ENCODE measurements at places on chromosomes 11 and 22. TPM values are rescaled to one million over a fixed set of nuclear protein-coding genes. Genes with fewer than 3 reads are reported as not detected.

The CASP1 gene
- 9.9 TPM for total RNA-seq

GRCh38 chr22:46064228-46064965, 85.9 kb upstream of the PPARA start:
- peak overlapping the region; percentile 19 for H3K4me3 ChIP-seq
- H3K36me3 ChIP-seq = peaks cover 4% of the 10 kb centered on the region
- peak; percentile 33 for DNase-seq
- peak overlapping the region; percentile 100 for H3K27ac ChIP-seq
- no peaks in the 10 kb centered on the region for H3K27me3 ChIP-seq

GRCh38 chr11:26553182-26553581, 18.9 kb downstream of the MUC15 start:
- no peak overlapping the region for H3K27ac ChIP-seq
- no peak overlapping the region for H3K4me3 ChIP-seq
- no peaks in the 10 kb centered on the region for H3K36me3 ChIP-seq
- no peaks in the 10 kb centered on the region for H3K4me1 ChIP-seq
- no peak for DNase-seq
- no peaks in the 10 kb centered on the region for H3K27me3 ChIP-seq

- H3K27ac ChIP-seq = peak overlapping the region; percentile 88
- no peaks in the 10 kb centered on the region for H3K27me3 ChIP-seq
- no peaks in the 10 kb centered on the region for H3K36me3 ChIP-seq
- H3K4me3 ChIP-seq = no peak overlapping the region
- H3K4me1 ChIP-seq = peaks cover 19% of the 10 kb centered on the region
These were observed 22.1 kb upstream of the PEX26 start for GRCh38 chr22:18055619-18056160.

DNA sequence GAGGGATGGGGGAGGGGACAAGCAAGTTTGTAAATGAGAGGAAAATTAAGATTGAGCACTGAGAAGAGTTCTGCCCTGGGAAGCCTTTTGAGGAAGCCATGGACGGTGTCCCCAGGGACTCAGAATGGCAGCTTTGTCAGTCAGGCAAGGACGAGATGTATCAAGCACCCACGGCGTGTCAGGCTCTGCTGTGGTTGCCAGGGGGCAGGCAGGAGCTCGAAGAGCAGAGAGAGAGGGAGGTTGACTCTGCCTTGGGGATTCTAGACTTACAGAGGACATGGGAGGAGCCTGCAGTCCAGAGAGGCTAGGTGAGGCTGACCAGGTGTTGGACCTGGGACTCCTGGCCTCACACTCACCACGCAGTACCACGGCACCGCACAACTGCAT, 29.1 kb upstream of the SYT7 start:
- H3K36me3 ChIP-seq = no peaks in the 10 kb centered on the region
- no peak overlapping the region for H3K4me3 ChIP-seq
- H3K4me1 ChIP-seq = peaks cover 3% of the 10 kb centered on the region
- no peak overlapping the region for H3K27ac ChIP-seq

- no peak overlapping the region for H3K4me3 ChIP-seq
- H3K27me3 ChIP-seq = no peaks in the 10 kb centered on the region
- H3K4me1 ChIP-seq = no peaks in the 10 kb centered on the region
- H3K36me3 ChIP-seq = no peaks in the 10 kb centered on the region
These were observed 6.8 kb downstream of the JRKL start for GRCh38 chr11:96396637-96397036.
